ENCODE measurements at places on chromosomes 3 and 15.

DNA sequence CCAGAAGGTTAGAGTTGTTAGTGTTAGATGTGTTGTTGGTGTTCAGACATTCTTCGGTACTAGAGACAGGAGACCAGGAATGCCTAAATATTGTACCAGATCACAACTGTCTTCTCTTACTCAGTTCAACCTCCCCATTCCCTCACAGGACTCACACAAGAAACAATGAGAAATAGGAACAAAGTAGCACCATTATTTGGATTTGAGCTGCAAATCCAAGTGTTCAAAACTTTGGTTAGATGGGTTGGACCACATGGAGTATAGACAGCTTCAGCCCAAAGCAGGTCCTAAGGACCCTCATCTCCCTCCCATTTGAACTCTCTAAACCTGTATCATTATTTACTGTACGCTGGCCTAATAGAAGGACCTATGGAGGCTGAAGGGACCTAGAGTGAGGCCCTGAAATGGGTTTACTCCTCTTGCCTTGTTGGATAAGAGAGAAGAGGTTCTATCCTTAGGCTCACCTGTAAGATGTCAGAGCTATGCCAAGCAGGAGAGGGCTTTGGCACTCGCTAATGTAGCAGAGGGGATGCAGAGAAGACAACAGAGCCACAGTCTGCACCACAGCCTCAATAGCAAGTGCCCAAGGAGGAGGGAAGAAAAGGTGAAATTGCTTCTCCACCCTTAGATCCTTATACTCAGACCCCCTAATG, 70.9 kb downstream of the FNDC3B start:
- no peak for DNase-seq

- no peak for DNase-seq
These were observed 50.6 kb upstream of the BNIP2 start for GRCh38 chr15:59739557-59740186.

GRCh38 chr15:58058073-58058472, 7.4 kb downstream of the ALDH1A2 start:
- no peak for DNase-seq

DNA sequence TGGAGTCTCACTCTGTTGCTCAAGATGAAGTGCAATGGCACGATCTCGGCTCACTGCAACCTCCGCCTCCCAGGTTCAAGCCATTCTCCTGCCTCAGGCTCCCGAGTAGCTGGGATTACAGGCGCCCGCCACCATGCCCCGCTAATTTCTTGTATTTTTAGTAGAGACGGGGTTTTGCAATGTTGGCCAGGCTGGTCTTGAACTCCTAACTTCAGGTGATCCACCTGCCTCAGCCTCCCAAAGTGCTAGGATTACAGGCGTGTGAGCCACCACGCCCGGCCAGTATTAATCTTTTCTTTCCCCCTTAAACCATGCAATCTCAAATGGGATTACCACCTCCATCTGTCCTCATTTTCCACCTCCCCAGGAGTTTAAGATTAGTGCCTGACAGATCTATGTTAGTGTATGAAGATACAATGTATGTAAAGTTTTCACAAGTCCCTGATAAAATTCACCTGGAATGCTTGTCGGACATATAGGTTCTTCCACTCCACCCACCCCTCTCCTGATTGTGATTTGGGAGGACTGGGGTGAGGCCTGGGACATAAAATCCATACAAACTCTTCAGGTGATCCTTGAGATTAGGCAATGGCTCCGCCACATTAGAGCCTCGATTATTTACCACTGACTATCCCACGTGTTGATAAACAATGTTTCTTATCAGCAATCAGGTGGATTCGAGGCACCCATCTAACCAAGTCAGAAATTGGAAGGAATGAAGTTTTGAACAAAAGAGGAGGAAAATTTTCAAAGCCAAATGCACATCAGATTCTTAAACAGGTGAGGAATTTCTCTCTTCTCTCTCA, 1.2 kb downstream of the PARL start:
- no peak for DNase-seq

- DNase-seq: no peak
These were observed 180.5 kb downstream of the TCF12 start for GRCh38 chr15:57098896-57099295.

GRCh38 chr3:194274424-194275085, 76.6 kb downstream of the CPN2 start:
- no peak for DNase-seq

DNA sequence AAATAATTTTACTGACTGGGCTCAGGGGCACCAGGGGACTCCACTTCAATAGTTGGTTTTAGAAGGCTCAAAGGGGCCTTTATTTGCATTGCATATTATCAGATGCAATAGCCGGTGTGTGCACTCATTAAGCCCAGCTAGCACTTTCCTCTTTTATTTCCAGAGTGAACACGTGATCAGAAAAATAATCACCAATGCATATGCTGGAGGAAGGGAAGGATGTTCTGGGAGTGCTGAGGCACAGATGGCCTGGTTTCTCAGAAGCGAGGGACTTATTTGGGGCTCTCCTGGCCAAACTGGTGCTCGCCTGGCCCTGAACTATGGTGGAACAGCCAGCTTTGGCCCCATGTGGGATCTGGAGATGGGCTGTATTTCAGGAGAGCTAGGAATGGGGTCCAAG, 60.4 kb upstream of the SEC13 start:
- no peak for DNase-seq

- DNase-seq: no peak
These were observed 98.8 kb downstream of the ZNF621 start for GRCh38 chr3:40623567-40623966.

GRCh38 chr3:141269961-141270360, 38.3 kb downstream of the PXYLP1 start:
- no peak for DNase-seq

- DNase-seq: no peak
These were observed 48.0 kb upstream of the TSPAN3 start for GRCh38 chr15:77118882-77119321.

DNA sequence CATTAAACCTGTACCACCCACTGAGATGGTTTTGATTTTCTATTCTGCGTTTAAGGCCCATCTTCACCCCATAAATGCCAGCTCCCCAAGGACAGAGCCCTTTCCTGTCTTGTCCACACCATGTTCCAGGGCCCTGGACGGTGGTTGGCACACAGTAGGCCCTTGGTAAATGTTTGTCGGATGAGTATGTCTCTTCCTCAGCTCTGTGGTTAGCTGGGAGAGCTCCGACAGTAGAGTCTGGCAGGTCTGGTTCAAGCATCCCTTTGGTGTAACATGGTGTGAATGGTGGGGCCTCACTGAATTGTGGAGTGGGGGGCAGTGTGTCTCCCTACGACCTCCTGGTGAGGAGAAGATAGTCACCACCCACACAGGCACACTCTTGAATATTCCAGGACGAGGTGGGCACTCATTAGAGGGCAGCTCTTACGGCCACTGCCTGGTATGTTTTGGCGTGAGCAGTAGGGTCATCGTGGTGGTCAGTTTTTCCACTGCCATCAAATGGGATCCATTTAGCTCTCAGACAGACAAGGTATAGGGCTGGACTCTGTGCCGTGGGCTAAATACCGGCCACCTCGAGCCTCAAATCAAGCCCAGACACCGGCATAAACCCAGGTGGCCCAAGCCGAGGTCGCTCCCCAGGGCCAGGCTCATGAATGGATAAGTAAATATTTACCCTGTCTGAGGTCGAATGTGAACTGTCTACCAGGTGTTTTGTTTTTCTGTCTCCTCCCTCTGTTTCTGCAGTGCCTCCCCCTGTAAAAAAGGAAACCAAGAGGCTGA, 61.3 kb downstream of the SMAD3 start:
- DNase-seq: no peak

DNA sequence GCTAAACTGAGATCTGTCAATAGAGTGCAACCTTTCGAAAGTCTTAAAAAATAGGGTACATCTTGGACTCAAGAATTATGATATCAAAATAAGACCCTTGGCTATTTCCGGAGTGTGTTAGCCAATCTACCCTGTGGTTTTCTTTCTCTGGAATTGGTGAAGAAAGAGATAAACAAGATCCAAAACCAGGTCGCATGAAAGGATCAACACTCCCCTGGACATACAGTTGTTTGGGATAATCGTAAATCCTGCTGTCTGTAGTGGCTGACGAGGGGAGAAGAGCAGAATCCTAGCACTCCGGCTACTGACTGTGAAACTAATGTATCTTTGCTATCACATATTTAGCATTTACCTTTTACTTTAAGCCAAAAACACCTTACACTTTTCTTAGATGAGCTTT, 30.9 kb downstream of the FNDC3B start:
- no peak for DNase-seq

- DNase-seq: no peak
These were observed 617.5 kb downstream of the ZPLD1 start for GRCh38 chr3:103052236-103052830.

- DNase-seq: no peak
These were observed at the start of gene CATSPER2 for GRCh38 chr15:43648649-43649429. Gene CATSPER2 (minus strand): TSS chr15:43648844. CDS start chr15:43648061, 783 bp downstream.

DNA sequence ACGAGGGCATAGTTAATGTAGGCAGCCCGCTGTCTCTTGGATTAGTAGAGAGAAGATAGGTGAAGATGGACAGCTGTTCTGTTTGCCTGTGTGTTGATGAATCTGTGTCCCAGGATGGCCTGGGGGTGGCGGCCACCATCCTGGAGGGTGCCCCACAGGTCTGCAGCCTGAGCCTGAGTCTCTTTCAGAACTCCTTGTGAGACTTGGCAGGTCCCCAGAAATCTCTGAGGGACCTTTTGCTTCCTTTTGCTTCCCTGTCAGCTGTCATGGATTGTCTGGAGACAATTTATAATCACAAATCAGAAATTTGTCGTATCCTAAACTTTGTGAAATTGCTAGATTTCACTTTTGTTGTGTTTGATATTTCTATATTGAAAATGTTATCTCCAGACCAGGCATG, 17.4 kb downstream of the FAN1 start:
- no peak for DNase-seq

- DNase-seq: no peak
These were observed 5.4 kb upstream of the RAB6B start for GRCh38 chr3:133901083-133901482.

DNA sequence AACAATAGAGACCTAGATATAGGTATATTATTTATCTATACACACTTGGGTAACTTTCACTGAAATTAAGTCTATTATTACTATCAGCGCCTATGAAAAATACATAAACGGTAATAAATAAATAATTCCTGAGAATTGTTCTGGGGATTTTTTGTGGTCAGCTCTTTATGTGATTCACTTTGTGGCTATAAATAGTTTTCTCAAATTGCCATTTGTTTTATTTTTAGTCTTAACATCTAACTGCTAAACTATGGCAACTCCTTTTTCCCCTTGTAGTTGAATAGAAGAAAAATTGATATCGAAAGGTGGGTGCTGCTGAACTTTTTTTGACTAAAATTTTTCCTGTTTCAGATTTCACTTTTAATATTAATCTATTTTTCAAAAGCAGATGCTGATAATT, 189.0 kb downstream of the VGLL3 start:
- DNase-seq: no peak

DNA sequence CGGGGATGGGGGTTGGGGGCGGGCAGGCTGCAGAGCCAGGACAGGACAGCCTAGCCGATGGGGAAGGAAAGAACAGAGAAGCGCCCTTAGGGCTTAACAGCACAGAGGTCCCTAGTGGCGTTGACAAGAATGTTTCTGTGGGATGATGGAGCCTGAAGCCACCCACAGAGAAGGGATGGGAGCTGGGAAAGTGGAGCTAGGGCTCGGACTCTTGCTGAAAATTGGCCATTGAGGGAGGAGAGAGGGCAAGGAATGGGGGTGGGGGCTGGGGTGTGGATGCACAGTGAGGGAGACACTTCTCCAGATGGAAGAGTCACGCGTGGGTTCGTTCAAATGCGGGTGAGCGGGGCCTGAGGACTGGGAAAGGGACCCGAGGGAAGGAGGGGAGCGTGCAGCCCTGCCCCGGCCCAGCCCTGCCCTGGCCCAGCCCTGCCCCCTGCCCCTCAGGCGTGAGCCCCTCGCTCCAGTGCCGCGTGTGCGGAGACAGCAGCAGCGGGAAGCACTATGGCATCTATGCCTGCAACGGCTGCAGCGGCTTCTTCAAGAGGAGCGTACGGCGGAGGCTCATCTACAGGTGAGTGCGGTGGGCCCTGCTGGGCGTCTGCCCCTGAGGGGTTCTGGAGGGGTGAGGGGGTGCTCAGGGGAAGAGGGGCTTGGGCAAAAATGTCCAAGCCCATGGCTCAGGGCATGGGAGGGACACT, 832 bp downstream of the NR2E3 start:
- DNase-seq: no peak

- no peak for DNase-seq
These were observed 23.0 kb downstream of the CRYGS start for GRCh38 chr3:186520957-186521842.

- no peak for DNase-seq
These were observed 40.0 kb downstream of the DNAJC13 start for GRCh38 chr3:132457286-132457685.

DNA sequence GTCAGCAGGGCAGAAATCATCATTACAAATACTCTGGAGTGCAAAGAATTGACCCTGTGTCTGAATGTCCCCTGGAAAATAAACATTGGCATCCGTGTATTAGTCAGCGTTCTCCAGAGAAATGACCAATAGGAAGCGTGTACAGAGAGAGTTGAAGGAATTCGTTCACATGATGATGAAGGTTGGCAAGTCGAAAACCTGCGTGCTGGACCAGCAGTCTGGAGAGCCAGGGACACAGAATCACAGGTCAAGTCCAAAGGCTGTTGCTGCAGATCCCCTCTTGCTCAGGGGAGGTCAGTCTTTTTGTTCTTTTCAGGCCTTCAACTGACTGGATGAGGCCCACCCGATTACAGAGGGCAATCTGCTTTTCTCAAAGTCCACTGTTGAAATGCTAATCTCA, 16.6 kb downstream of the GP9 start:
- no peak for DNase-seq

DNA sequence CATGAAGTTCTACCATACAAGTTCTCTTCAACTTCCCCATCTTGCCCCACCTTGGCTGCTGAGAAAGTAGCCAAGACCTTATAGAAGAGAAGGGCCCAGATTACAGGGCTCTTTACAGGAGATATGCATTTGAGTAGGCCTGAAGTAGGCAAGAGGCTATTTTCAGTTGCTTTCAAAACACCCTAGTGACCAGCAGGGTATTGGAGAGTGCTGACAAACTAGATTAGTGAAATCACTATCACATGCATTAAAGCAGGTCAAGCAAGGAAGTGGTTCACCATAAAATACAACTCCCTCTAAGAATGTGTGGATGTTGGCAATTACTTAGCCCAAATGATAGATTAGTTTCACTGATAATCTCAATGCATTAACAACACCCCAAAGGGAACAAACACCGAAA, 2.7 kb upstream of the LZTFL1 start:
- no peak for DNase-seq

DNA sequence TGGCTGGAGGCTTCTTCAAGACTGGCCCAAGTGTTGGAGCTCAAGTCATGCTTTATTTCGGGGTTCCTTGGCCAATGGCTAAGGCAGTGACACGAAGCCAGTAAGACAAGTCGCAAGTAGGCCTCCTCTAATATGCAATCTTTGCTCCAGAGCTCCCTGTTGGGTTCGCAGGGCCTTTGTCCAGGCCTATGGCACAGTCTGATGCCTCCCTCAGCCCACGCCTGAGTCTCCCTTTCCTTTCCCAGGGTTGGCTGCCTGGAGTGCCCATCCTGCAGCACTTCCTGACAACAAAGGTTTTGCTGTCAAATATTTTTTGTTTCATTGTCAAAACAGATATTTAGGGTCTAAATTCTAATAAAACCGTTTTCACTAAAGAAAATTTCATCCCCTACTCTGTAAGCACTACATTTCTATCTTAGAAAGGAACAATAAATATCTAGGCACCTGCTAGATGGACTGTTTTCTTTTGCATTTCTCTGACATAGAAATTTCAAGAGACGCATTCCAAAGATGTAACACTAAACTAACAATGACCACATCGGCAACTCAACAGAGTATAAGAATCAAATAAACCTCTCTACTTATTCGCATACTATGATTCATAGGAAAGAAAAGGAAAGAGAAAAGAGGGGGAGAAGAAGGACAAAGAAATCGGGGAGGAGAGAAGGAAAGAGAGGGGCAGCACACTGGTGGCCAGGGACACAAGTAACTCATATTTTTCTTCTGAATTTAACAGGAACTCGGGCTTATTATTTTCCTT, 393.1 kb upstream of the ATP11B start:
- no peak for DNase-seq
